ENCODE measurements at places on chromosomes 16 and 17. TPM values are rescaled to one million over a fixed set of nuclear protein-coding genes. Genes with fewer than 3 reads are reported as not detected.

Gene CCL14
- 11.7 TPM for total RNA-seq

Gene HOXB8
- total RNA-seq, result not detected

Gene SCGB1C2
- not detected for total RNA-seq

Gene TEX2
- 30.0 TPM for total RNA-seq

Gene SBK1
- 1.5 TPM for total RNA-seq

Gene SLC16A5
- total RNA-seq, result 17.7 TPM

Gene SLC38A8
- not detected for total RNA-seq

Gene CSH1
- total RNA-seq, result not detected

Gene VAMP2
- 147 TPM for total RNA-seq

Gene STX1B
- 0.94 TPM for total RNA-seq

Gene TMEM204
- 9.2 TPM for total RNA-seq

Gene MAF
- total RNA-seq, result 75.2 TPM

Gene TACO1
- 15.9 TPM for total RNA-seq

Gene UNC13D
- 10.7 TPM for total RNA-seq

Gene CUEDC1
- total RNA-seq, result 22.9 TPM

Gene TBC1D3C
- total RNA-seq, result not detected

Gene NOTUM
- not detected for total RNA-seq

Gene TP53TG3
- not detected for total RNA-seq

Gene RND2
- total RNA-seq, result 6.0 TPM

Gene CDH8
- 2.9 TPM for total RNA-seq

Gene DNAH3
- 0.94 TPM for total RNA-seq

Gene ZG16
- not detected for total RNA-seq

Gene CCL16
- 0.11 TPM for total RNA-seq

Gene TNP2
- not detected for total RNA-seq

Gene CPHXL2
- not detected for total RNA-seq

Gene SPN
- 0.60 TPM for total RNA-seq

Gene TP53TG3B
- total RNA-seq, result not detected

Gene SOX8
- 0.32 TPM for total RNA-seq

Gene TBX2
- 7.7 TPM for total RNA-seq

Gene AURKB
- total RNA-seq, result not detected

Gene FGF11
- 0.10 TPM for total RNA-seq

Gene SSH2
- total RNA-seq, result 12.5 TPM

Gene PDIA2
- total RNA-seq, result not detected

Gene PRM1
- total RNA-seq, result not detected

Gene TMEM114
- total RNA-seq, result not detected

Gene POLR3E
- 40.8 TPM for total RNA-seq

Gene BEAN1
- total RNA-seq, result 2.2 TPM

Gene CFAP119
- total RNA-seq, result 1.2 TPM

Gene ACAP1
- 5.5 TPM for total RNA-seq

Gene KCNH4
- total RNA-seq, result not detected

Gene PPP1R1B
- total RNA-seq, result 23.0 TPM

Gene SLC47A1
- 7.1 TPM for total RNA-seq

Gene CDIP1
- 52.4 TPM for total RNA-seq

Gene SLC35G6
- total RNA-seq, result not detected

Gene KDM8
- total RNA-seq, result 8.7 TPM

Gene CETP
- total RNA-seq, result not detected

Gene MYADML2
- total RNA-seq, result not detected

Gene IKZF3
- total RNA-seq, result 0.40 TPM

Gene GAS2L2
- not detected for total RNA-seq

Gene KRT28
- not detected for total RNA-seq
